Osteocyte (in vitro differentiated cells): ENCODE measurements at places on chromosomes 4 and X. TPM values are rescaled to one million over a fixed set of nuclear protein-coding genes. Genes with fewer than 3 reads are reported as not detected.

The SSX3 gene
- not detected in 2 replicates for total RNA-seq

DNA sequence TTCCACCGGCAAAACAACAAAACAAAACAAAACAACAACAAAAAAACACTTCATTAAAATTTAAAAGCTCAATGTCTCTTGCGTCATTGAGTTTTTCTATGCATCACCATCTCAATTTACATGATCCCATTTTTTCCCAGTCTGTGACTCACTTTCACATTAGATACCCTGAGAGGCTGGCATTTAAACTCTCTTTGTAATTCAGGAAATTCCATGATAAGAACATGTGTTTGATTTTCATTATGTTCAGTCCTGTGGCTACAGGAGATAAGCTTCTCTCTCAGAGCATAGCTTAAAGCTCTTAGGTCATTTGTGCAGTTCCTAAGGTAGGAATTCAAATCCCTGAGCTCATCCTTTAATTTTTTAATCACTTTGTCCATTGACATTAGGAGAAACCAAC is 104.6 kb downstream of the NBDY start:
- no peak overlapping the region for H3K27ac ChIP-seq
- DNase-seq = no peak
- H3K27me3 ChIP-seq = no peaks in the 10 kb centered on the region
- H3K36me3 ChIP-seq = no peaks in the 10 kb centered on the region

GRCh38 chr4:121156822-121157769 is 7.0 kb downstream of the TNIP3 start:
- no peak overlapping the region for H3K27ac ChIP-seq
- no peak for DNase-seq
- peaks cover 13% of the 10 kb centered on the region for H3K4me1 ChIP-seq
- no peaks in the 10 kb centered on the region for H3K36me3 ChIP-seq
- no peaks in the 10 kb centered on the region for H3K27me3 ChIP-seq

DNA sequence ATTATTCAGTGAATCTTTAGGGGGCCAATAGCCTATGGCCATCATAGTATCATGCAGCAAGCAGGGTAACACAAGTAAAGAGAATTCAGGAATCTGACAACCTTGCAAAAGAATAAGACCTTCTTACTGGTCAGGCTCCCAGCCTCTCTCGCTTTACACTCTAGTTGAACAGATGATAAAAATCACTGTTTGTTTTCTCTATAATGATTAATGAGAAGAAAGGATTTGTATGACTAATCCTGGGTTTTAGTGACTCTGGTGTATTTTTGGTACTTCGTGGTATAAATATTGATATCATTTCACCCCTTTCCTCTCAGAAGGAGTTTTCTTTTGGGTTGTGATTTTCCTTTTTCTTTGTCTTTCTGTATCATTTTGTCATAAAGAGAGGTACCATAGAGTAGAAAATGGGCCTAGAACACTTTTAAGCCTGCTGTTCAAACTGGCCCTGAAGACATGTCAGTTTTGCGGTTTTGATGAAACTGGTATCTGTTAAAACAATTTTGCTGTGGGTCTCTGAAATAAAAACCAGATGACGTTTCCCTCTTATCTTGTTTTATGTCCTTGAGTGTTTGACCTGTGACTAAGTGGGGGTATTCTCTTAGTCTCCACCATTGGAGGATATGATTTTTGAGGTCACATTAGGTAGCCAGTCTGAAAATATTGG is 294.9 kb upstream of the TBX22 start:
- no peaks in the 10 kb centered on the region for H3K4me1 ChIP-seq
- no peaks in the 10 kb centered on the region for H3K27me3 ChIP-seq

DNA sequence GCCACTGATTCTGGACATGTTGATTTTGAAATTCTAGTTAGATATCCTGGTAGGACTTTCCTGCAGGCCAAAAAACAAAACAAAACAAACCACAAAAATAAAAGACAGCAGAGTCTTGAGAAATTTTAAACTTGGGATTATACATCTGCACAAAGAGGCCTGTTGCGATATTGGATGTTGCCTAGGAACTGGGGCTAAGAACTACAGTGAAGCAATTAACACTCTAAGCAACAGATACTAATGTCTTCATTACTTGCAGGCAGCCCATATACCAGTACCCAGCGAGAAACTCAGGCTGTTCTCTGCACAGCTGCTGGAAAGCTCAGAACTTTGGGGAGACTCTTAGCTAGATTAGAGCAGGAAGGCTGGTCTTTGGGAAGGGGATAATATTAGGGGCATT is 69.1 kb upstream of the SCOC start:
- peaks cover 22% of the 10 kb centered on the region for H3K4me1 ChIP-seq
- no peak overlapping the region for H3K27ac ChIP-seq
- no peak overlapping the region for H3K4me3 ChIP-seq
- H3K27me3 ChIP-seq = peaks cover 3% of the 10 kb centered on the region

The RENBP gene
- 18.7 and 18.9 TPM in 2 replicates for total RNA-seq

The AKAP14 gene
- not detected in 2 replicates for total RNA-seq

DNA sequence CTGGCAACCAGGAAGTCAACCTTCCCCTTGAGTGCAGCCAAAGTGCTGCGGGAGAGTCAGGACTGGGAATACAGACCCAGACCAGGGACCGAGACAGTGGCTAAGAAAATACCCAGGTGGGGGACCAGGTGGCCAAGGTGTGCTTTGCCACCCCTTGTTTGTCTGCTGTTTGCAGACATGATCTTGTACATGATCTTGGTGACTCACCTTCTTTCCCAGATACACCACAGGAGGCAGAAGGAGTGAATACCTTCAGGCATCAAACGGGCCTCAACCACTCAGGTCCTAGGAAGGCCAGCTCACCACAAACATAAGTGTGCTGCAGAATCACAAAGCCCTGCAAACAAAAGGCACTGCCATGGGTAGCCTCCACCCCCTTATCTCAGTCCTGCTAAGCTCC is 62.0 kb downstream of the CNGA2 start:
- no peaks in the 10 kb centered on the region for H3K27me3 ChIP-seq
- H3K36me3 ChIP-seq = no peaks in the 10 kb centered on the region
- no peaks in the 10 kb centered on the region for H3K4me1 ChIP-seq
- DNase-seq = peak; percentile 38

DNA sequence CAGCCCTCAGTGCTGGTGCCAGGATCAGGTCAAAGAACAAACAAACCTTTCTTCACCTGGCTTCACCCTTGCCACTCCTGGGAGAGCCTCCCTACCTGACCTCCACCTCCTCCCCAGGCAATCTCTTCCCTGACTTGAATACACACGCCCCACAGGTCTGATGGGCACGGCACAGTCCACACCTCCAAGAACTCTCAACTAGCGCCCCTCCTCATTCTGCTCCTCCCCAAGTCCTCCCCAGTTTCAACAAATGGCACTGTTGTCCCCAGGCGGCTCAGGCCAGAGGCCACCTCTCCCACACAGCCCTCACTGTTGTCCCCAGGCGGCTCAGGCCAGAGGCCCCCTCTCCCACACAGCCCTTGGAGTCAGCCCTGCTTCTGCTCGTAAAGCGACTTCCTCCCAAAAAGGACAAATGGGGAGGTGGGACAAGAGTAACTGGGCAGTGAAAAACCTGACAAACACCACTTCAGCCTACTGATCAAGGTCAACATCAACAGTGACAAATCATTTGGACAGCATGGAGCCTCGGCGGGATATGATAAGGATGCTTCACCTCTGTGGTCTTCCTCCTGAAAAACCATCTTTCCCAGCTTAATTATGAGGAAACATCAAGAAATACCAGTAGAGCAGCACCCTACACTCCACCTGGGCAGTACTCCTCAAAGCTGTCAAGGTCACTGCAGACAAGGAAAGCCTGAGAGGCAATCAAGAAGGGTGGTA is 2.9 kb downstream of the LETM1 start:
- H3K4me1 ChIP-seq = peaks cover 32% of the 10 kb centered on the region
- no peak overlapping the region for H3K27ac ChIP-seq
- no peak overlapping the region for H3K4me3 ChIP-seq
- H3K36me3 ChIP-seq = peaks cover 2% of the 10 kb centered on the region
- no peaks in the 10 kb centered on the region for H3K27me3 ChIP-seq

DNA sequence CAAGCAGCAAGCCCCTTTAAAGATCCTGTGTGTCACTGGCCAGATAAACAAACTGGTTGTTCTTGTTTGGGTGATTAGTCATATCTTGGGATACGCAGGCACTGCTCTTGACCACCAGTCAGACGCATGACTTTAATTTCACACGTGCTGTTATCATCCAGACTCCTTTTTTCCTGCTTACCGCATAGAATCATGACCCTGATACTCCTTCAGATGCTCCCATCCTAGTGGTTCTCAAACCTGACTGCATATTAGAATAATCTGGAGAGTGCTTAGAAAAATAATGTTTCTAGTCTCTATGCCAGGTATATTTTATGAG is 78.8 kb downstream of the CLDN22 start:
- DNase-seq = no peak
- peaks cover 36% of the 10 kb centered on the region for H3K36me3 ChIP-seq
- no peaks in the 10 kb centered on the region for H3K27me3 ChIP-seq
- peaks cover 31% of the 10 kb centered on the region for H3K4me1 ChIP-seq
- H3K4me3 ChIP-seq = no peak overlapping the region
- no peak overlapping the region for H3K27ac ChIP-seq

DNA sequence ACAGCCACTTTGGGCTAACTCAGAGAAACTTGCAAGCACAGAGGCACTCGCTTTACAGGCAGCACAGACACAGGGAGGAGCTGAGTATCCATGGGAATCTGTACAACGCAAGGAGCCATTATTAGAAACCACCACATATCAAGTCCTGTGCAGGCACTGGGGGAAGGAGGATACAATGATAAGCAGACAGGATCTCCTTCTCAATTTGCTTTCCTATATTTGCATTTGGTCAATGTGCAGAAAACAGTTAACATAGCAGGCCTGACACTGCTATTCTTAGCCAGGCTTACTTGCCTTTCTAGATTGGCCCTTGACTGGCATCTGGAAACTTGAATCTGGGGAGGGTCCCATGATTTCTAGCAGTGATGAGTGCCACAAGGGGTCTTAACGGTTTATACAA is 65.8 kb downstream of the TEC start:
- no peak for DNase-seq
- no peak overlapping the region for H3K27ac ChIP-seq

The NPNT gene
- total RNA-seq = not detected in 2 replicates

DNA sequence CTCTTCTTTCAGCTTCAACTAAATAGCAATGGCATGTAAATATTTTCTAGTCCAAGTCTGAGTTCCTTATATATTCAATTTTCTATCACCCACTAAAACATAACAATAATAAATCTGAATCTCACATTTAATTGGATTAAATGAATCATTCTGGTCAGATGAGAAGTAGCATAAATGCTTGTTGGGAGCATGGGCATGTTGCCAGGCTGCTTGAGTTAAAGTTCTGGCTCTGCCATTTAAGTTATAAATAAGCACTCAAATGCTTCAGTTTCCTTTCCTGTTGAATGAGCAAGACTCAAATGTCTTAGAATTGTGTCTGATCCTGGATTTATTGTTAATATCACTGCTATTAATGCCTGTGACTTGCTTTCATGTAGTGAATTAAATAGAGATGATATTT is 496.3 kb downstream of the STPG2 start:
- no peak overlapping the region for H3K27ac ChIP-seq
- no peak for DNase-seq

- H3K27ac ChIP-seq = no peak overlapping the region
- H3K36me3 ChIP-seq = peaks cover 14% of the 10 kb centered on the region
- no peak overlapping the region for H3K4me3 ChIP-seq
- DNase-seq = no peak
- no peaks in the 10 kb centered on the region for H3K27me3 ChIP-seq
Measured at GRCh38 chrX:40064055-40064597, 33.6 kb downstream of the BCOR start.

DNA sequence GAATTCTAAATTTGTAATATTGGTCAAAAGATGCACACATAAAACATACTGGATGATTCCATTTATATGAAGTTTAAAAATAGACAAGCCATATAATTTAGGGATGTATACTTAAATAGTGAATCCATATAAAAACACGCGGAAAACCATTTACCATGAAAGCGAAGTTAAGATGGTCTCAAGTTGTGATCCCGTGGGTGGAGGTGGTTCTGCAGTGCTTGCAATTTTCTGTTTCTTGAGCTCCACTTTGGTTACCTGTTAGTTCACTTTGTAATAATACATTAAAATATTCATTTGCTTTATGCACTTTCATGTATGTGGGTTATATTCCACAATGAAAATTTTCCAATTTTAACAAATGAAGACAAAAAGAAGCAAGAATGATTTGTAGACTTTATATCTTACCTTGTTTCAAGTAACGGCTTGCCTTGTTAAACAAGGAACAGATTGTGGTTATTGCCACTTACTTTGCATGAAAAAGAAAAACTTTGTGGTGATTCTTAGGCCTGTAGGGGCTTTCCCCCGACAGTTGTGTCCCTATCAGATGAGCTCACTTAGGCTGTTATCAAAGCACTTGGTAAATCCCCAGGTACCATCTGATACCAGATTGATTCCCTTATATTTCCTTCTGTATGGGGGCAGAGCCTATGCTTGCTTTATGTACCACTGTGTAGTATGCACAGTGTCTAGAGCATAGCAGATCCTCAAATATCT is 12.2 kb downstream of the UCP1 start:
- H3K27me3 ChIP-seq = peaks cover 13% of the 10 kb centered on the region
- no peak for DNase-seq
- peaks cover 15% of the 10 kb centered on the region for H3K36me3 ChIP-seq
- H3K27ac ChIP-seq = no peak overlapping the region
- H3K4me1 ChIP-seq = no peaks in the 10 kb centered on the region

- H3K36me3 ChIP-seq = no peaks in the 10 kb centered on the region
- no peak for DNase-seq
- H3K27ac ChIP-seq = no peak overlapping the region
- H3K4me3 ChIP-seq = no peak overlapping the region
Measured at GRCh38 chrX:115906276-115906675, 264.3 kb upstream of the AGTR2 start.

GRCh38 chr4:19791422-19792123 is 460.1 kb upstream of the SLIT2 start:
- DNase-seq = no peak
- no peak overlapping the region for H3K27ac ChIP-seq
- no peaks in the 10 kb centered on the region for H3K36me3 ChIP-seq
- peaks cover 11% of the 10 kb centered on the region for H3K4me1 ChIP-seq
- H3K4me3 ChIP-seq = no peak overlapping the region

- no peaks in the 10 kb centered on the region for H3K4me1 ChIP-seq
- H3K4me3 ChIP-seq = no peak overlapping the region
- no peak overlapping the region for H3K27ac ChIP-seq
- no peaks in the 10 kb centered on the region for H3K36me3 ChIP-seq
- no peaks in the 10 kb centered on the region for H3K27me3 ChIP-seq
Measured at GRCh38 chrX:107348051-107348450, 101.4 kb upstream of the FRMPD3 start.

The SULT1B1 gene
- total RNA-seq = 0.50 and 1.2 TPM in 2 replicates

DNA sequence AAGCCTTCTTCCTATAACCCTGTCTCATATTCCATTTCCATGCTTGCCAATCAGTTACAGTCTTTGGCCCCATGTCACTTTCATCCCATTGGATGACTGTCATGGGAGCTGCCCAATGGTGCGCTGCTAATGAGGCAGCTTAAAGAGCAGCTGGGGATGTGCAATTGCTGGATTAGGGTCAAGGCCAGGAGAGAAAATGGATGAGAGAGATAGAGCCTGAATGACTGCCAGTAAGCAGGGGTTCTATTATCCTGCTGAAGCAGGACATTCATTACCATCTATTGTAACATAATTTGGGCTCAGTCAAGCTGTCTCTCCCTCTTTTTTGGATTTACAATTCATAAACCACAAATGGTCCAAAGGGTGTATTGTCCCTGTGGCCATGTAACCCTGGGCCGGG is 909.0 kb downstream of the CENPC start:
- H3K27ac ChIP-seq = no peak overlapping the region
- peaks cover 70% of the 10 kb centered on the region for H3K4me1 ChIP-seq
- DNase-seq = no peak
- H3K27me3 ChIP-seq = no peaks in the 10 kb centered on the region

The QRFPR gene
- total RNA-seq = not detected in 2 replicates
